Thymus (tissue), 14 donors: ENCODE measurements at places on chromosomes 5 and 9. TPM values are rescaled to one million over a fixed set of nuclear protein-coding genes. Genes with fewer than 3 reads are reported as not detected.
A peak's percentile ranks its signal among the peaks of the same experiment; 100 is the strongest.

Gene C9orf153
- 0.16 TPM for polyA plus RNA-seq

Gene MOB3B
- 7.8 TPM for polyA plus RNA-seq

Gene NEK6
- polyA plus RNA-seq, result 8.3 TPM

Gene PIP5K1B
- 1.2 TPM for polyA plus RNA-seq

Gene PFN3
- polyA plus RNA-seq, result not detected

Gene ITGA2
- 3.5 TPM for polyA plus RNA-seq

Gene PLAC8L1
- 1.5 TPM for polyA plus RNA-seq

Gene NEURL1B
- polyA plus RNA-seq, result 5.3 TPM

Gene LECT2
- polyA plus RNA-seq, result not detected

Gene P4HA2
- 13.2 TPM for polyA plus RNA-seq

DNA sequence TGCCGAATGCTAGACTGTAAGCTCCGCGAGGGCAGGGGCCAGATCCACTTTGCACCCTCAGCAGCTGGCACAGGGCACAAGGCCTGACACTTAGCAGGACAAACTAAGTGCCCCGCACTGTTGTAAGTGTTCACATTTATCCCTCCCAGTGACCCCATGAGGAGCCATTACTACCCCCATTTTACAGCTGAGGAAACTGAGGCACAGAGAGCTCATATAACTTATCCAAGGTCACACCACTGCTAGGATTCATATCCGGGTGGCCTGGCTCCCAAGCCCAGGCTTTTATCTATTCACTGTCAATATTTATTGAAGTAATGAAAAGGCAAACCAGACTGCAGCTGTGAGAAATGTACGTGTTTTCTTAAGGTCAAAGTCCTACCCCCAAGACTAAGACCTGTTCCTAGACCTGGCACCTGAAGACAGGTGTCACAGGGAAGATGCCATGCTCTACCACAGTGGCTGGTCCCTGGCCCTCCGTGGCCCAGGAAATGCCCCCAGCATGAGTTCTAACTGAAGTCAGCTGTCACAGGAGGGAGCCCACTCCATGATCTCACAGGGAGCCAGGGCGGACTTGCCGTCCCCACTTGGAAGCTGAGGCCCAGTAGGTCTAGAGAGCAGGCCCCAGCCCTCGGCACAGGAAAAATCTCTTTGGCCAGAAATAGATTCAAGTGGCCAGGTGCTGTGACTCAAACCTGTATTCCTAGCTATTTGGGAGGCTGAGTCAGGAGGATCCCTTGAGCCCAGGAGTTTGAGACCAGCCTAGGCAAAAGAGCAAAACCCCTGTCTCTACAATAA lies 74.7 kb upstream of the IL17B start:
- no peak for DNase-seq

GRCh38 chr9:6052293-6052919 lies 37.0 kb upstream of the RANBP6 start:
- no peak for DNase-seq

- no peak for DNase-seq
Measured at GRCh38 chr9:81045658-81046057, 643.7 kb downstream of the TLE1 start.

DNA sequence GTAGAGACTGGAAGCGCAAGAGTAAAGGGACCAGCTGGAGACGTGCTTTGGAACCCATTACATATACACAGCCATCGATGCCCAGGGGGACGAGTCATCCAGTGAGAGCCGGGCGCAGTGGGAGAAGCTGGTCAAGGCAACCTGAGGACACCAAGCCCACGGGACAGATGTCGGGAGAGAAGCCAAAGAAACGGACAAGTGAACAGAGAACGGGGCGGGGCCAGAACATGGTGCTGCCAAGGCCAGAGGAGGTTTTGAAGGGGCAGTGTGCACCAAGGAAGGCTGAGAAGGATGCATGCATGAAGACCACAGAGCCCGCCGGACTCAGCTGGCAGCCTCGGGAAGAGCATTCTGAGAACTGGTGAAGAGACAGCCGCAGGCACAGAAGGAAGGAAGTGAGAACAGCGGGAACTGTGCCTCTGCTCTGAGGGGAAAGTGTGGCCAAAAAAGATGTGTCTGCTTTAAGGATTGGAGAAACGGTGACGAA lies 20.3 kb downstream of the CAMSAP1 start:
- no peak for DNase-seq

GRCh38 chr5:128477944-128478343 lies 60.1 kb downstream of the FBN2 start:
- DNase-seq, result no peak

DNA sequence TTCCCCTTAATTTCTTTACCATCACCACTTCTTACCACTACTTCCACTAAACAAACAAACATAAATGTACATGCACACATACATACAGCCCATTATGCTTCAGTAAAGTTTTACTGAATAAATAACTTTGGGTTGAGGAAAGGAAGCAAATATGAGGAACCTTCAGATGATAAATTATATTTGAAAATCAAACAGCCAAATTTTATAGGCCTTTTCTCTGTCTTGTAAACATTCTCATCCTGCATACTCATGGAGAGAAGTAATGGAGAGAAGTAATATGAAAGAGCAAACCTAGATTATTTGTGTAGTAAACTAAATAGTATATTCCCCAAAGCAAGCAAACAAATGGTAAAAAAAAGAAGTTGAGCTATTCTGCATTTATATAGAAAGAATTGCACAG lies 658.3 kb upstream of the RORB start:
- DNase-seq, result no peak

DNA sequence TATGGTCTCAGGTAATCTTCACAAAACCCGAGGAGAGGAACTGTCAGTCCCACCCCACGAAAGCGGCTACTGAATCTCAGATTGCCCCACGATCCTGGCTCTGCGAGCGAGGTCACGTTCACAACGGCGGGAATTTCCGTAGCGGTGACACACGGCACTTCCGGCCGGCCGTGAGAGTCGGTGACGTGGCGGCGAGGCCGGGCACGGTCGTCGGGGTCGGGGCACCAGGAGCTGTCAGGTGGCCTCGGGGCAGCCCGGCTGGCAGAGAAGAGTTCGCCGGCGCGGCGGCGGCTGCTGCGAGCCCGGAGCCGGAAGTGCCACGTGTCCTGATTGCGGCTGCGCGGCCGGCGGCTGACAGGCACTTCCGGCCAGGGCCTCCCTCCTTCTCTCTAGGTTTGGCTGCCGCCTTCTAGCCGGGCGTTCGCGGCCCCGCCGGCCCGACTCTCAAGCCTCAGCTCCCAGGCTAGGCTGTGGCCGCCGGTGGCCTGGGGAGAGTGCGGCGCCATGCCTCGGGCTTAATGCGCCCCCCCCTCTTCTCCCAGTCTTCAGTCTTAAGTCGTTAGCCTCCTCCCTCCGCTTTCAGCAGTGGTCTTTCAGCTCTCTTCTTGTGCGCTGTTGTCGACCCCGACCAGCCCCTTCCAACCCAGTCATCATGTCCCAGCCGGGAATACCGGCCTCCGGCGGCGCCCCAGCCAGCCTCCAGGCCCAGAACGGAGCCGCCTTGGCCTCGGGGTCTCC lies at the start of gene SEC24A:
Gene SEC24A, plus strand, starts transcription at position 361 of the 738 bp plus-strand sequence. Its CDS starts 292 bp downstream, at position 653.
- DNase-seq, result peak; percentile 88

GRCh38 chr5:98514215-98514614 lies 259.2 kb upstream of the RGMB start:
- DNase-seq, result no peak

- no peak for DNase-seq
Measured at GRCh38 chr5:147404706-147405105, 105.2 kb downstream of the DPYSL3 start.

DNA sequence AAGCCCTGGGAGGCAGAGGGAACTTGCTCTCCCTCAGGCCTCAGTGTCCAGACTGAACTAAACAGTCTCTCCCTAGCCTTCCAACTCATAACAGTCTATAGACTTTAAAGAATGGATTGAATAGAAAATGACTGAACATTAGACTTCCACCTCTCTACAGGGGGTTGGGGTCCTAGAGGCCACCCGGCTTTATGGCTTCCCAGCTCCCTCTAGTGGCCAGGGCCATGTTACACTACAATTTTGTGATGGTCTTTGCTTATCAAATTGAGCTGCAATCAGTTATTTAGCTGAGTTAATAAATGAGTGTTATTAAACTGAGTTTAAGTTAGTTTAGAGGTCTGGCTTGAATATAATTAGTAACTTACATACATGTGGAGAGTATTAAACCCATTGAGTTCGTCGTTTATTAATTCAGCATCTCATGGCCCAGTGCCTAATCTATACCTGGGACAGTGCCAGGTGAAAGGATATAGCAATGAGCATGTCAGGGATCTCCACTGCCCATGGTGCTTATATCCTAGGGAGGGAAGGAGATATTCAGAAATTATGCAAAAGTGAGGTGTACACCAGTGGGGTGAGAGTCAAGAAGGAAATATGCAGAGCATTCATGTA lies 105.2 kb downstream of the SH3TC2 start:
- DNase-seq, result peak; percentile 13

DNA sequence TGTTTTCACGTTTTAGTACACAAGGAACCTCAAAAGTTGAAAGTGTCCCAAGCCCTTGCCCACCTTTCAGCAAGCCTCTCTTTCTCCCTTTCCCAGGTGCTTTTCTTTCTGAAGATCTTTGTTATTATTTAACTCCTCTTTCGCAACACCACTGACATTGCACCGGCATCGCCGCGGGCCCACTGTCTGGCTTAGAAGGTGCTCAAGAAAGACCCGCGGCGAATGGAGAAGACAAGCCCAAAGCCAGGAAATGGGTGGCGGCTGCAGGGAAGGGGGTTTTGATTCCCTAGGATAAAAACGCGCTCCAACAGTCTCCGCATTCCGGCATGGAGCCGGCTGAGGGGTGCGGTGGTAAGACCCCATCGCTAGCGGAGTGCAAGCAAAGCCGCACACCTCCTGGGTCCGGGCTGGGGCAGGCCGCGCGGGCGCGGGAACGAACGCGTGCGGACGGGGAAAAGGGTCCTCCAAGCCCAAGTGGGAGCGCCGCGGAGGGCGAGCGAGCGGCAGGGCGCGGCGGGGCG lies 404 bp upstream of the AFAP1L1 start:
- peak; percentile 11 for DNase-seq

DNA sequence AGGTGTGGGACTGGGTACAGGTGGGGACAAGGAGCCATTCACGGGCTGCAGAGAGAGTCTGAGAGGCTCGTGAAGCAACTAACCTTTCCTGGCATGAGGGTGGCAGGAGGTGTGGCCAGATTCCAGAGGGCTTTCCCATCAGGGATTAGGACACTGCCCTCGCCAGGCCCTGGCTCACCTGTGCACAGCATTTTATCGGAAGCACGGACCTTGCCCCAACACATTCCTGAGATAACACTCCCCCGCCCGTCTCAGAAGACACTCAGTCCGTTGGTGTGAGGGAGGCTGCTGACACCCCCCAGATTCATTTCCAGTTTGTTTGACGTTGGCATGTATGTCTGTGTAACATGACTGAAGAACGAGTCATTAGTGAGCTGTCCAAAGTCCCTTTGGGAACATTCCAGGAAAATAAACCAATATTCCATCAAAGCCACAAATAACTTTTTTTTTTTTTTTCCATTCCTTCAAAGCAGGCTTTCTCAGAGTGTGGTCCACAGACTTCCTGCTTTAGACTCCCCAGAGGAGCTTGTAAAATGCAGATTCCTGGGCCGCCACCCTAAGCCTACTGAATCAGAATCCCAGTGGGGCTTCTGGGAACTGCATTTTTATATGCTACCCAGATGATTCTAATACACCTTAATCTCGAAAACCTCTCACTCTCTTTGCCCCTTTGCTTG lies 23.4 kb downstream of the WWC1 start:
- DNase-seq, result no peak

- no peak for DNase-seq
Measured at GRCh38 chr5:95938347-95938746, 23.3 kb downstream of the ELL2 start.

GRCh38 chr5:82523633-82524032 lies 245.5 kb upstream of the RPS23 start:
- DNase-seq, result no peak

DNA sequence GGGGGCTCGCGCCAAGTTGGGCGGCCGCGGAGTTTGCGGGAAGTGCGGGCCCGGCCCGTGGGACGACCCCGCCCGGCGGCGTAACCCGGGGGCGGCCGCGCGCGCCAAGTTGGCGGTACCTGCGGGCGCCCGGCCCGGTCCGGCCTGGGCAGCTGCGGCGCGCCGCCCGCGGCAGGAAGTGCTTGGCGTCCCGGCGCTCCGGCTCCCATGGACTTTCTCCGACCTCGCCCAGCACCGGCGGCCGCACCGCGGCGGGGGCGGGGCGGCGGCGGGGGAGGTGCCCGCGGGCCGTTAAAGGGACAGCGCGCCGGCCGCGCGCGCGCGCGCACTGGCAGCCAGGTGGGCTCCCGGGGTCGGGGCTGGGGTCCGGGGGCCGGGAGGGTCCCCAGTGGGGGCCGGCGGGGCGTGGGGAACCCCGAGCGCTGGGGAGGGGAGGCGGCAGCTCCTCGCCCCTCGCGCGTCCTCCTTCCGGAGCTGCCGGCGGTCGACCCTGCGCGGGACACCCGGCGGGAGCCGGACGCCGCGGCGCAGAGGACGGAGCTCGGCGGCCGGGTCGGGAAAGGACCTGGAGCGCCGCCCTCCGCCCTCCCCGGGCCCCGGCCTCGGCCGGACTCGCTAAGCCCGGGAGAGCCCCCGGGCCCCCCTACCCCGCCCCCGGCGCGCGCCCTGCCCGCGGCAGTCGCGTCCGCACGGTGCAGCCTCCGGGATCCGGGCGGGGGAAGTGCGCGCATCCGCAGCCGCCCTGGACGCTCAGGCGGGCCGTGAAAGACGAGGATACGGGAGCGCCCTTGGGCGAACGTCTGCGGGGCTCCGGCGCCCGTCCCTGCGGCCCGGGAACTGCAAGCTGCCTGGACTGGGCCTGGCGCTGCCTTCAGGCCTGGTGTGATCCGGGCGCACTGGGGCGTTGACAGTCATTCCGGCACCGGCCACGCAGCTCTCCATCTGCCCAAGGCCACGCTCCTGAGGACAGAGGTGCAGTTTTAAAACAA lies at the start of gene NACC2:
Gene NACC2, minus strand, starts transcription at position 220 of the 989 bp plus-strand sequence. CDS start 44,768 bp downstream, outside the sequence.
- DNase-seq, result no peak

DNA sequence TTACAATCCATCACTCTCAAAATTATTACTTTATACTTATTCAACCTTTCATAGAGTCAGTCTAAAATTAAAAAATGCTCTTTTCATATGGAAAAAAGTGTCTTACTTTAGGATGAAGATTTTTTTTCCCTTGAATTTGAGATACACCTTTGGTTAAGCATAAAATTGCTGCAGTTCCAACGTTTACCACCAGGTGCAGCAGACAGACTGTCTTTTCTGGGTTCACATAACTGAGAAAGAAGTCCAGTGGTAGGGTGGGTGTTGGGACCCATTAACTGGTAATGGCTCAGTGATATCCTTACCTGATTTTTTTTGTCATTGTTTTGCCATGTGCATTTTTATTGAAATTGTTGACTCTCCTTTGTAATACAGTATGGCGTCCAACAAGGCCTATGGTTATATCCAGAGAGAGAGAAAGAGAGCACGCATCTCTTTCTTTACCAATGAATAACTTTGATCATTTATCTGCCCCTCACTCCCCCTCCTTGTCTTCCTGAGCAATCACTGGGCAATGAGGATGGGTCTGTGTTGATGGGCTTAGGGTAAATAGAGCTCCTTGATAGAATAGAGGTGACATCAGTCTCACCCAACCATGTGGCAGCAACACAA lies 98.4 kb downstream of the FBXL7 start:
- no peak for DNase-seq

DNA sequence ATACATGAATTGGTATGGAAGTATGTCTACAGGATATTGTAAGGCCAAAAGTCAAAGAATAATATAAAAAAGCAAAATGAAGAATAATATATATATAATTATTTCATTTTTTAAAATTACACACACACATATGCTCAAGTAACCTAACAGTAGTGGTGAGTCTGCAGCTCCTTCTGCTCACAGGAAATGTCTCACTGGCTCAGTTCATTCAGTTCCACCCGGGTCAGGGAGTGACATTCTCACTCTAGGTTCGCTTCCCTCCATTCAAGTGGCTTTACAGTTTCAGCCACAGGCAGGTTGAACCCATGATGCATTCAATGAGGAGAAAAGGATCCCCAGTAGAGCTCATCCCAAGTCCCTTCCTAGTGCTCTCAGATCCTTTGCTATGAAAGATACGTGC lies 90.8 kb downstream of the SUSD1 start:
- DNase-seq, result no peak
